B cell (primary cell): ENCODE measurements at places on chromosomes 7 and 10. TPM values are rescaled to one million over a fixed set of nuclear protein-coding genes. Genes with fewer than 3 reads are reported as not detected.

Gene AGR2
- not detected in 2 replicates for polyA plus RNA-seq

Gene LIPF
- not detected in 2 replicates for polyA plus RNA-seq

Gene BTBD16
- polyA plus RNA-seq = not detected in 2 replicates

Gene WDFY4
- 255 and 262 TPM in 2 replicates for polyA plus RNA-seq

Gene ZFAND2A
- polyA plus RNA-seq = 113 and 190 TPM in 2 replicates

Gene RBM33
- polyA plus RNA-seq = 33.5 and 42.3 TPM in 2 replicates

Gene SLC18A2
- polyA plus RNA-seq = 0.07 TPM in 1 of 2 replicates, not detected in the other

Gene DNAJC30
- polyA plus RNA-seq = 5.7 and 6.6 TPM in 2 replicates

Gene CHST3
- 0.01 and 0.06 TPM in 2 replicates for polyA plus RNA-seq

Gene AASS
- polyA plus RNA-seq = 2.1 and 4.7 TPM in 2 replicates

Gene ACTR3C
- 4.0 and 5.0 TPM in 2 replicates for polyA plus RNA-seq

Gene NUTM2E
- 0.79 TPM in 1 of 2 replicates, not detected in the other for polyA plus RNA-seq

Gene FRMD4A
- polyA plus RNA-seq = 0.22 and 0.76 TPM in 2 replicates
